ENCODE measurements at places on chromosomes 16 and 17.

DNA sequence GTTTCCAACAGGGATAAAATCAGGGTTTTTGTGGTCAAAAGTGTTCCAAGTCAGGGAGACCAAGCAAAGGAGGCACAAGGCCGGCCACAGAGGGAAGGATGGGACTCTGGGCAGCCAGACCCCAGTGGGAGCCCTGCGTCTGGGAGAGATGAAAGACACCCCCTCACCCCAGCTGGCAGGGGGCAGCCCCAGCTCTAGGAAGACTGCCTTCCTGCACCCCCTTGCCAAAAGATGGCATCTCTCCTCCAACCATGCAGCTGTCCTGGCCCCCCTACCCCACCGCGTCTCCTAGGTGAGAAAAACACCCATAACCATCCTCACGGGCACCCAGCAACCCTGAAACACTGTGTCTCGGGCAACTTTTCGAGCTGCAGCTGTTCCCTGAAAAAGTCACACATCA lies 51.3 kb downstream of the CUEDC1 start:
- peaks cover 44% of the 10 kb centered on the region for H3K4me1 ChIP-seq
- no peaks in the 10 kb centered on the region for H3K36me3 ChIP-seq
- no peak for DNase-seq
- H3K27me3 ChIP-seq, result no peaks in the 10 kb centered on the region
- H3K4me3 ChIP-seq, result no peak overlapping the region
- no peak overlapping the region for H3K27ac ChIP-seq

DNA sequence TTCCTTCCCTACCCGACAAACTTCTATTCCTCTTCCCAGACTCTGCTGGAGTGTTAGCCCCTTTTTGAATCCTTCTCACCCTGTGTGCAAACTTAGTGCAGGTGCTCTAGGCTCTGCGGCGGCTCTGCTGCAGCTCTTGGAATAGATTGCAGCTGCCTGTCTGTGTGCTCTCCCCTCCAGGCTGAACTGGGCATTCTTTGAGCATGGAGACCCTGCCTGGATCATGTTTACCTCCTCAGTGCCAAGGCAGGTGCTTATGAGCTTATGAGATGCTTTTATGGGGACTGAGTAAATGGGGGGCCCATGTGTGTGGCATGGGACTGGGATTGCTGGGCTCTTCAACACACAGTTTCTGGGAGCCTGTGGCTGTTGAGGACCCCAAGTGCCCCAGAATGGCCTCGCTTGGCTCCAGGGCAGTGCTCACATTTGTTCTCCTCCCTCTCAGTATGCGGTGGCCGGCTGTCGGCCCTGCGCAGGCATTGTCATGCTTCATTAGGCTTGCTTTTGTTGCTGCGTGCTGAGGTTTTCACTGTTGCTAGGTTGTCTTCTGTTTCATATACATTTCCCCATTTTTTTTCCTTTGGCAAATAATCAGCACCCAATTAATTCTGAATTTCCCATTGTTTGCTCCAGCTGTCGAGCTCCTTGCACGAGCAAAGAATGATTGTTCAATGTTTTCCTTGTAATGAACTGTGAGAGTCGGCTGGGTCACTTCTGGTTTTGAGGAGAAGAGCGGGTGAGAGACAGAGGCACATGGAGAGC lies 185.5 kb upstream of the NLRP1 start:
- DNase-seq, result no peak
- no peaks in the 10 kb centered on the region for H3K4me1 ChIP-seq
- no peaks in the 10 kb centered on the region for H3K36me3 ChIP-seq
- no peak overlapping the region for H3K4me3 ChIP-seq
- no peak overlapping the region for H3K27ac ChIP-seq

DNA sequence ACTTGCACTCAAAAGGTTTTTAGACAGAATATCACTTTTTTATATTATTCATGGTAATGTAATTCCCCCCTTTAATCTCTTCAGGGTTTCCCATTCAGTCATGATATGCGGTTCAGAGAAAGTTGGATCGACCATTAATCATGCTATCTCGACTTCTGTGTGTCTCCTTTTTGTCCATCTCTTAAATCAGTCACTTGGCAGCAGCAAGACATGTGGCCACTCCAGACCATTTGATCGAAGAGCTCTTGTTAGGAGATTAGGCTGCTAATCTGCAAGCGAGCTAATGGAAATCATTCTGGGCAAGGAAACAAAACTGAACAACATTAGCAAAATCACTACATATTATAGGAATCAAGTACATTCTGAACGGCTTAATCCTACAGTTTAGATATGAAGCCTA lies 449.9 kb downstream of the WWOX start:
- peaks cover 7% of the 10 kb centered on the region for H3K4me1 ChIP-seq
- H3K27me3 ChIP-seq, result no peaks in the 10 kb centered on the region
- H3K36me3 ChIP-seq, result no peaks in the 10 kb centered on the region
- no peak overlapping the region for H3K4me3 ChIP-seq
- H3K27ac ChIP-seq, result no peak overlapping the region

- DNase-seq, result no peak
- H3K4me1 ChIP-seq, result peaks cover 14% of the 10 kb centered on the region
- peaks cover 85% of the 10 kb centered on the region for H3K36me3 ChIP-seq
- H3K27me3 ChIP-seq, result no peaks in the 10 kb centered on the region
- no peak overlapping the region for H3K4me3 ChIP-seq
Measured at GRCh38 chr16:28151180-28151579, 60.6 kb downstream of the XPO6 start.

DNA sequence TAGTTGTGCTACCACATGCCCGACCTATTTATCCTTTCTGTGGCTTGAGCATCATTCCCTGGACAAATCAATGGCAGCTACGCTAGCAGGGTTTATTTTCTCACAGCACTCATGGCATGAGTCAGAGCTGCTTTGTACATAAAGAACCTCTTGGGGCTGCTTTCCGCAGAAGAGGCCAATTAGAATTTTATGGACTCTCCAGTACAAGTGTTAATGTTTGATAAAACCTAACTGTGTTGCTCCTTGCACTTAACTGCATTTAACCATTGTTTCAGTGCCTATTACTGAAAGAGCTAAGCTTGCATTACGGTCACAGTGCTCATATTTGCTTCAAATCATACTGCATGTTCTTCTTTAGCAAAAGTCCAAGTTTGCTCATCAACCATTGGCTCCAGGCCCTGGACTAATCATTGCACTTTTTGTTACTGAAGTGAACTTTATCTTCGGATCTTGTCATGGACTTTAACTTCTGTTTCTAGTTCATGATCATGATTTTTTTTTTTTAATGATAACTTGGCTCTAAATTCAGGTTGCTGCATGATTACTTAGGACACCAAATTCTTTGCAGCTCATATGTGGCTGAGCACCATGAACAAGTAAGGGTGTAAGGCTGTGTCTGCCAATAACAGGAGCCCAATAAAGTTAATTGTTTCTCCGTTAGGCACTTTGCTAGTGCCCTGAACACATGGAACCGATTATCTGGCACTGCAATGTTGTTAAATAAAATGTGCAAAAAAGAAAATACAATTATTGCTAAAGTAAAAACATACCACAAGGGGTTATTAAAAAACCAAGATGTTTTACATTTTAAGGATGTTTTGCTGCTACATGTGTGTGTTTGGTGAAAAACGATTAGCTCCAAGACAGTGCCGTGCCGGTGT lies 492.2 kb downstream of the KCNJ2 start:
- H3K27me3 ChIP-seq, result no peaks in the 10 kb centered on the region
- H3K36me3 ChIP-seq, result no peaks in the 10 kb centered on the region
- no peaks in the 10 kb centered on the region for H3K4me1 ChIP-seq
- no peak for DNase-seq
- H3K27ac ChIP-seq, result no peak overlapping the region

GRCh38 chr17:2825253-2825970 lies 29.2 kb downstream of the RAP1GAP2 start:
- no peak overlapping the region for H3K4me3 ChIP-seq
- H3K27ac ChIP-seq, result no peak overlapping the region
- DNase-seq, result no peak
- H3K4me1 ChIP-seq, result peaks cover 81% of the 10 kb centered on the region

- no peak for DNase-seq
- no peak overlapping the region for H3K4me3 ChIP-seq
- H3K27me3 ChIP-seq, result no peaks in the 10 kb centered on the region
- H3K27ac ChIP-seq, result no peak overlapping the region
- peaks cover 3% of the 10 kb centered on the region for H3K4me1 ChIP-seq
Measured at GRCh38 chr17:50843150-50843905, 7.9 kb downstream of the WFIKKN2 start.

Measured in natural killer cell (primary cell).